NCI-H446 treated with DMSO at 0.1 percent for 48 hours (cell line): ENCODE measurements at places on chromosomes 4 and X.

DNA sequence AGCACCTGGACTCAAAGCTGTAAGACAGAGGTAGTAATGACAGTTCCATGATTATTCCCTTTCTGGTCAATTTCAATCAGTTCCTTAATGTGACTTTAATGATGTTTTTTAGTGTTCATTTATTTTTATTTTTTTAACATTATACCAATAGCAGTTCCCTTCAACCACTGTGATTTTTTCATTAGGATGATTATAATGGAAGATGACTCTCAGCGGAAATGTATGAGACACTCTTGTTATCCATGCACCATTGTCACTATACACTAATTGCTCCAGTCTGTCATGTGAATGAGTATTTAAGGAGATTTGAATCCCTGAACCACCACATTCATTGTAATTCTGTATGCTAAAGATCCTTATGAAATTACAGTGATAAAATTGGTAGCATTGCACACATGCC, 2102.3 kb upstream of the AGA start:
- DNase-seq = no peak

DNA sequence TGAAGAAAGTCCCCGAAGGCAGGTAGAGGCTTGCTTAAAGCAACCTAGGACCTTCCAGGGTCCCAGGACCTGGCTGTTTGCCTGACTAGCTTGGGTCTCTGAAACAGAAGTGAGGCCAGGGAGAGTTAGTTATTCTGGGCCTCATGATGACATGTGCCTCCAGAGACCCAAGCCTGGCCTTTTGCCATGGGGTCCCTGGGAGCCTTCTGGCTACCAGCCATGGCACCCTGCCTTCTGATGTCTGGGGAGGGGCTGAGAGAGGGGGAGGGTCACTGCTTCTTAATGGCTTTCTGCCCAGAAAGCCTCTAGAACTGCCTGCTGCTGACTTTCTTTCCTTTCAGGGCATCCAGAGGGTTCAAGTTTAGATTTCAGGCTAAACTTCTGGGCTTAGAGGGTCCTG, 1.0 kb upstream of the STARD8 start:
- DNase-seq = no peak

DNA sequence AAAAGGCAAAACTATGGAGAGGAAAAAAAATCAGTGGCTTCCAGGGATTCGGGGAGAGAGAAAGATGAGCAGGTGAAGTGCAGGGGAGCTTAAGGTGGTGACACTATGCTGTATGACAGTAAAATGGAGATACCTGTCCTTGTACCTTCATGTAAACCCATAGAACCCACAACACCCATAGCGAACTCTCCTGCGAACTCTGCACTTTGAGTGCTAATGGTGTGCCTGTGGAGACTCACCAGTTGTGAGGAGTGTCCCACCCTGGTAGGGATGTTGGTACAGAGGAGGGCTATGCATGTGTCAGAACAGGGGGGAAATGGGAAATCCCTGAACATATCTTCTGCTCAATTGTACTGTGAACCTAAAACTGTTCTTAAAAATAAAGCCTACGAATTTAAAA, 42.8 kb downstream of the HMX1 start:
- no peak for DNase-seq

GRCh38 chr4:173807347-173807746, 277.3 kb upstream of the HAND2 start:
- DNase-seq = no peak

- DNase-seq = no peak
Measured at GRCh38 chr4:102836596-102836995, 9.2 kb upstream of the UBE2D3 start.

DNA sequence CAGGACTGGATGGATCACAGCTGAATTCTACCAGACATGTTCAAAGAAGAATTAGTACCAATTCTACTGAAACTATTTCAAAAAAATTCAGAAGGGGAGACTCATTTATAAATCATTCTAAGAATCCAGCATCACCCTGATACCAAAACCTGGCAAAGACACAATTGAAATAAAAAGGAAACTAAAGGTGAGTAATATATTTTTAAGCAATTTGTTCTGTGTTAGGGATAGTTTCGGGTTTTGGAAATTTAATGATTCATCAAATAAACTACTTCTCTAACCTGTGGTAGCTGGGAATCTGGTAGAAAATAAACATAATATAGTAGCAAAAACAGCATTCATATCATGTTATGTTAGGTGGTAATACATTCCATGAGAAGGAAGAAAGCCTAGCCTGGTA, 662.2 kb upstream of the BOD1L1 start:
- no peak for DNase-seq

DNA sequence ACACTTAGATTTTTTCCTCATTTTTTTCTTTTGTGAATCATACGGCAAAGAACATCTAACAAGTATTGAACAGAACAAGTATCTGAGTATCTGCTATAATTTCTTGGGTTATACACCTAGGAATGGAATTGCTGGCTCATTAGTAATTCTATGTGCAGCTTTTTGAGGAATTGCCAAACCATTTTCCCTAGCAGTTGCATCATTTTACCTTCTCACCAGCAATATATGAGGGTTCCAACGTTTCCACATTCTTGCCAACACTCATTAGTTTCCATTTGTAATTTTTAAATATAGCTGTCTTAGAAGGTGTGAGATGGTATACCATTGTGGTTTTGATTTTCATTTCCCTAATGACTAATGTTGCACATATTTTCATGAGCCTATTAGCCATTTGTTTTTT, 41.1 kb upstream of the DCAF8L1 start:
- DNase-seq = no peak

DNA sequence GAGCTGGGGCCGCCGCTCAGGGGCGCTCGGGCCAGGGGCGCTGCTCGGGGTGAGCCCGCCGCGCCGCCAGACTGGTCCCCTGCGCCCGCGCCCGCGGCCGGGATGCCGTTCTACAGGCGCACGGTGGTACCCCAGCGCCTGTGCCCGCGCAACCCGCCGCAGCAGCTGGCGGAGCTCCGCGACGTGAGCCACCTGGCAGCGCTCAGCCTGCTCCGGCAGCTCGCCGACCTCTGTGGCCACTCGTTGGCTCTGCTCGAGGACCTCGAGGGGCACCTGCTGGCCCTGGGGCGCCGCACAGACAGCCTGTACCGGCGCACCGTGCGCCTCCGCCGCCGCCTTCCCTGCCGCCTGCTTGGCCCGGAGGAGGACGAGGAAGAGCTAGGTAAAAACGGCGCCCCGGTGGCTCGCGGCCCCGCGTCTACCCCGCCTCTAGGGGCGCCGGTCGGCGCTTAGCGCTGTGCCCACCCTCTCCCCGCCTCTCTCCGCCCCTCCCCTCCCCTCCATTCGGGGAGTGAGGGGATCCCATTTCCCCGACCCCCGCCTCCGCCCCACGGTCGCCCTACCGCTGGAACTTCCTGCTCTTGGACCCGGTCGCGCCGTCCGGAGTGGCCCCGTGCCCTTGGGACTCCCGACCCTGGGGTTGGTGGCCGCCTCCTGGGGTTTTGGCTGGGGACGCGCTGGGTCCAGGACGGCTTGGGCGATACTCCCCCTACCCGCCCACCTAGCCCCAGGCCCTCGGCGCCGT, 513 bp downstream of the NHSL2 start:
- no peak for DNase-seq

DNA sequence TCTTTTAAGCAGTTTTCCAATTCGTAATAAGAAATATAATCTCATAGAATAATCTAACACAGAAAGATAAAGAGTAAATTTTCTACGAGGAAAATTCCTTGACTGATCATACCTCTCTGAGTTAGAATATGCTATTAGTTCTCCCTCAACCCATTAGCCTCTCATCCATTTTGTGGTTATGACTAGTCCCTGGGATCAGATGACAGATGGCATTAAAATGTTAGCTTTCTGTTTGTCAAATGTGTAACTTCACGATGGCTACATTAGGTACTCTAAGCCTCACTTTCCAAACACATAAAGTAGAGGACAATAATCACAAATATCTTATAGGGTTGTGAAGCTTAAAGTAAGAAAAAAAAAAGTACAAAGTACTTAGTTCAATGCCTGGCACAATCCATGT, 112.2 kb downstream of the ZAR1 start:
- DNase-seq = no peak

DNA sequence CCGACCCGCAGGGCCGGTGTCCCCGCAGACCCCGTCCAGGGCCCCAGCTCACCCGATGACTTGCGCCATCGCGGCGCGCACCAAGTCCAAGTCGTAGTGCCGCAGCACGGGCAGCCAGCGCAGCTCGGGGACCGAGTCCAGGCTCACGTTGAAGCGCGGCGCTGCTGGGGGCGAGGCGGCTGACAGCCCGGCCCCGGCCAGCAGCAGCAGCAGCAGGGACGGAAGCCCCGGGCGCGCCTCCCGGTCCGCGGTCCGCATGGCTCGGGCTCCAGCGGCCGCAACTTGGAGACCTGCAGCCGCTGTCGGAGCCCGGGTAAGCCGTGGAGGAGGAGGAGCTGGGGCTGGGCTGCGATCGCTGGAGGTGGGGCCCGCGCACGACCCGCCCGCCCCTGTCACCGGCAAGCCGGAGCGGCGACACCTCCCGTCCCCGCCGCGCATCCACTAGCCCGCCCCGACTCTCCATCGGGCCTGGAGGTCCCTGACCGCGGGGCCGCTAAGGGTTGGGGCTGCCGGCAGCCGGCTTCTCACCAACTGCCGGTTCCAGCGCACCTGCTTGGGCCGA, at the start of gene NAAA:
Gene NAAA (minus strand): TSS at position 322 of the 562 bp plus-strand sequence. CDS start 64 bp downstream, at position 258.
- no peak for DNase-seq

GRCh38 chr4:174457468-174457867, 64.8 kb downstream of the HPGD start:
- no peak for DNase-seq

GRCh38 chrX:65601126-65601525, 66.3 kb upstream of the MSN start:
- no peak for DNase-seq

GRCh38 chrX:24232796-24233195, 81.1 kb downstream of the SUPT20HL2 start:
- no peak for DNase-seq

- no peak for DNase-seq
Measured at GRCh38 chr4:21507439-21507838, 441.1 kb downstream of the KCNIP4 start.

- no peak for DNase-seq
Measured at GRCh38 chr4:86044593-86044985, 315.3 kb downstream of the MAPK10 start.
